ENCODE measurements at places on chromosomes 7 and 10.

- DNase-seq = no peak
Observed at GRCh38 chr7:81081616-81082015, 162.8 kb upstream of the SEMA3C start.

DNA sequence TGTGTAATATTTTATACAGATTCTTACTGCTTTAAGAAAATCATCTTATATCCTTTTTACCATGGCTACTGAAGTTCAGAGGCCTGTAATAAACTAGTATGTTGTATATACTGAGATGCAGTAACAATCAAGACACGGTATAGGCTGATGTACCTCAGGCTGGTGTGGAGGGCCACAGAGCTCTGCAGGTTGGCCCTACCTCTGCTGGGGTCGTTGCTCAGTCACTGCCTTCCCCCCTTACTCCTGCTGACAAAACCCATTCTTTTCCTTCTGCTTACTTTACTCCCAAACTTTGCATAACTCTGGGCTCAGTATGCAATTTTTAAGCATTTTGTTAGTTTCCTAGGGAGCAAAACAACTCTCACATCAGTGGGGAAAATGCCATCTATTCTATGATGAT lies 200.1 kb upstream of the FOXP2 start:
- DNase-seq = no peak

DNA sequence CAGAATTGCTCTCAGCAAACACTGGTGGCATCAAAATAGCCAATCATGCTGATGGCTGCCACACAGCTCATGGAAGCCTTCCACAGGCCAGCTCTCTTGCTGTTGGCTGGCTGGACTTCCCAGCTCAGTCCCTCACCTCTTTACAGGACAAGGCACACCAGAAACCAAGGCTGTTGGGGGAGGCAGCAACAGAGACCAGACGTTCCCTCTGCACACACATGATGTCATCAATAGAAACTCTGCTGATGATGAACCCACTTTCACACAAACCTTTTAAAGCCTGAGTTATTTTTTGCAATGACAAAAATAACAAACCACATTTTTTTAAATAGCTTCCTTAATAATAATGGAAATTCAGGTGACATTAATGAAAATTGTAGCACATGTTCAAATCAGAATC lies 300.9 kb upstream of the C7orf33 start:
- no peak for DNase-seq

- DNase-seq = no peak
Observed at GRCh38 chr10:49151025-49151445, 17.2 kb upstream of the FAM170B start.

DNA sequence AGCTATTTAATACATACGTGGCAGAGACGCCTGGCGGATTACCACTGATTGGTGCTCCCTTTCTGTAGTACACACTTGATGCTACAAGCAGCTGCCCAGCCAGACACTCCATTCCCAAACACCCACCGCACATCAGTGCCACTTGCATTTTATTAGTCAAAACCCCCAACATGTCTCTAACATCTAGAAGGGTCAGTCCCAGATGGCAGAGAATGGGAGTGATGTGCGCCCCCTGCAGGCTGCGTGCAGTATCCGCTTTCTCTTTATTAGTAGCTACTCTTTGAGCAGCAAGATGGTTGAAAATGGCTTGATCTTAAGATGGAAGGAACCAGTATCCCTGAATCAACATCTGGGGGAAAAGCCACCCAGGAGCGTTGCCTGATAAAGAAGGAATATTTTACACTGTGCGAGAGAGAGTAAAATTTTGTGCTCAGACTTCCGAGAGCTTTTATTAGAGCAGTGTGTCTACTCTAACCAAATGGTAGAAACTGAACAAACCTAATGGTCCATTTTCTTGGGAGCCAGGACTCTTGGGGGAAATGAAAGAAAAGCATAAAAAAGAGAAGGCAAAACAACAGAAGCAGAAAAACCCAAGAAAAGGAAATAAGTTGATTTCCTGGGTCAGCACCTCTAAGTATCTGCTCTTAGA lies 78.3 kb downstream of the ST8SIA6 start:
- DNase-seq = peak; percentile 19

DNA sequence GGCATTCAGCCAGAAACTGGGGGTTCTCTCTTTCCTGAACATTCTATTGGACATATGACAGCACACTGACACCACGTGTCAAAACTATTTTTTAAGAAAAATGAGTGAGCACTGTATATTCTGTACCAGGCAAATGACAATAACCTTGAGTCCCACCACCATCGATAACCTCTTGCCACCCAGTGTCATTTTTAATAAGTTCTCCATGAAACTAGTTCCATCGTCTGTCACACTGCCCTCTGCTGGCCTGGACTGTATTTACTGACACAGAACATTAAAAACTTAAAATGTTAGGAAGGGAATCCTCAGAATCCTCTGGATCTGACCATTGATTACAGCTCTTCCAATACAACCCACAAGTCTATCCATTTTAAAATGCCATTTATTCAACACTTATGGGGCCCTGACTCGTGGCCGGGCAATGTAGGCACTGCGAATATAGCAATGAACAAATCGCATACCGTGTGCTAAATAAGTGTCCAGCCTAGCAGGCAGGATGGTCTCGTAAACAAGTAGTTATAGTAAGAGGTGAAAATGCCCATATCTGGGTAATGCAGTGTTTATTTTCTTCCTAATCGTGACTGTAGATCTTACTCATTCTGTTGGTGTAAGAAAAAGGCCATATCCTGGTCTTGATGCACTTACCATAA lies 35.9 kb upstream of the CACNB2 start:
- peak; percentile 37 for DNase-seq

- no peak for DNase-seq
Observed at GRCh38 chr10:91628383-91628782, 4.5 kb downstream of the PPP1R3C start.

DNA sequence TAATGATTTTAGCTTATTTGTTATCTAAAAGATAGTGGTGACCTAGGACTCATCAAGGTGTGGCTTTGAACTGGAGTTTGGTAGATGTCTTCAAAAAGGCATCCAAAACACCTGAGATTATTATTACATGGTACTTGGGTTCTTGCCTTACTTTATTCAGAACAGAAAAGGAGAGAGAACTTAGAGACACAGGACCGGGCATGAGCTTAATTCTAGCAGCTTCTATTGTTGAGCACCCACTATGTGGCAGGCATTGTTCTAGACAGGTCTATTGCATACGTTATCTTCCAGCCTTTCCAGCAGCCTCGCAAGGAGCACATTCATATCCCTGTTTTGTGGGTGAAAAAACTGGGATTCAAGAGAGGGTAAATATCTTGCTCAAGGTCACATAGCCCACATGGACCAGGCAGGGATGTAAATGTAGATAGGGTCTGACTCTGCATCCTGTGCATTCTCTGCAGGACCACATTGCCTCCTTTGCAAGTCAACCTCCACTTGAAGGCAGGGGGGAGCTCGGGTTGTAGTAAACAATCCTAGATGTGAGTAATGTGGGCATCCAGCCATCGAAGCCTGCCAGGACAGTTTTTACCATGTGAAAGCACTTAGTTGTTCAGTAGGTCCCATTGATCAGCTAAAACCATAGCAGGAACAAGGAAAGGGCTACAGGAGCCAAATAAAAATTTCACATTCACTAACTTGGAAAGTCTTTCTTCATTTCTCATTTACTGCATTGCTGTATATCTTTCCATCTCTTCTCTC lies 551.4 kb downstream of the LRMDA start:
- DNase-seq = no peak

GRCh38 chr7:154841731-154842331 lies 161.1 kb downstream of the PAXIP1 start:
- DNase-seq = no peak

- DNase-seq = no peak
Observed at GRCh38 chr10:69884686-69885085, 83.0 kb downstream of the COL13A1 start.

DNA sequence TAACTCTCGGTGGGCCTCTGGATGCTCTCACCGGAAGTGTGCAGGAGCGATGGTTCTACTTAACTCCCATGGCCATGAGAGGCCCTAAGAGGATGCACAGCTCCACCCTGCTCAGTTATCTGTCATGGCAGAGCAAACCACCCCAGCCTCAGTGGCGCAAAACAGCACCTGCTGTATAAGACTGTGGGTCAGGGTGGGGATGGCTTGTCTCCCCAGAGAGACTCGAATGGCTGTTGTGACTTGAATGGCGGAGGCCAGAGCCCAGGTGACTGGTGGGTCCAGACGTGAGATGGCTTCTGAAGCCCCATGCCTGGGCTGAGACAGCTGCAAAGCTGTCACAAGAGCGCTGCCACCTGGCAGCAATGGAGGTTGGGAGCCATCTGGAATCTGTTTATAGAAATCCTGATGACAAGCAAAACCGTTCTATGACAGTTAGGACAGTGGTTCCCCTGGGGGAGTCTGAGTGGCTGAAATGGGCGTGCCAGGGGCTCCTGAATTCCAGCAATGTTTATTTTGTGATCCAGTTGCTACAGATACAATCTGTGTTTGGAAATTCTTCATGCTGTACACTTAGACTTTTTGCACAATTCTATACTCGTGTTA lies 490.5 kb downstream of the TCERG1L start:
- DNase-seq = no peak

GRCh38 chr7:105782391-105783042 lies 93.9 kb downstream of the ATXN7L1 start:
- peak; percentile 28 for DNase-seq

DNA sequence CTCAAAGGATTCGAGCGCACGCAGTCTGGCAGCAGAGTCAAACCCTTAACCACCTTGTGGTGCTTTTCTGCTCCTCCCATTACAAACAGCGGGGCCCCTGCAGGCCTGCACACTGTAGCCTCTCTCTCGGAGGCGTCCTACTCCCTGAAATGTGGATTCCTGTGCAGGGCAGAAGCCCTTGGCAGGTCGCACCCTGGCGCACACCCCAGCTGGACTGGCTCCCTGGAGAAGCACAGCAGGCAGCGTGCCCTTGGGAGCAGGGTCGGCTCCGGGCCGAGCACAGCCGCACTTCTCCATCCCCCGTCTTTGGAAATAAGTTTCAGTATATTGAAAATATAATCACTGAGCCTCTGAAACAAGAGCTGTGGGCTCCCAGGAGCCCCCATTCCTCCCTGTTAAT lies 144.1 kb downstream of the C10orf105 start:
- DNase-seq = no peak

DNA sequence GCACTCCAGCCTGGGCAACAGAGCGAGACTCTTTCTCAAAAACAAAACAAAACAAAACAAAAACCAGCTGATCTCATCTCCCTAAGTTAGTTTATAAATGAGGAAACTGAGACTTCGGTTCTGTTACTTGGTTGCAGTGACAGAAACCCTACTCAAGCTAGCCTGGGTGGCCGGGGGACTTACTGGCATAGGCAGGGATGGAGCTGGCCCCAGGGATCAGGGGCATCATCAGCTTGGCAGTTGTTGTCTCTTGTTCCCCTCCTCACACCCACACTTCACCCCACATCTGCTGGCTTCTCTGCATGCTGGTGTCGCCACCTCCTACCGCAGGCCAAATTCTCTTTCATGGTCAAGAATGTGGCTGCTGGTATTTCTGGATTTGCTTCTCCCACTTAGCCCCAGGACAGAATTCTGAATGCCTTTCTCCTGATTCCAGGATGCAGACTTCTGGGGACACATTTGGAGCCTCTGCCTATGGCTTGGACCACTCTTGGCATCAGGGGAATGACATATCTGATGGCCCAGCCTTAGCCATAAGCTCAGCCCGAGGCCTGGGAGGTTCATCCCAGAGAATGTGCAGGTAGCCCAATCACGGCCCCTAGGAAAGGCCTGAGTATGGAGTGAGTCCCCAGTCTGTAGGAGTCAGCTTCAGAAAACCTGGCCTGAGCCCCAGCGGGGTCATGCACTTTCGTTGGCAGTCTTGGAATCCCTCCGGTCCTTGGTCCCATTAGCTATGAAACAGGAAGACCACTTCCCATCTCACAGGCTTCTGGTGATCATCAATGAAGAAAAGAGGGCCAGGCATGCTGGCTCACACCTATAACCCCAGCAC lies 41.6 kb upstream of the CTBP2 start:
- DNase-seq = no peak

DNA sequence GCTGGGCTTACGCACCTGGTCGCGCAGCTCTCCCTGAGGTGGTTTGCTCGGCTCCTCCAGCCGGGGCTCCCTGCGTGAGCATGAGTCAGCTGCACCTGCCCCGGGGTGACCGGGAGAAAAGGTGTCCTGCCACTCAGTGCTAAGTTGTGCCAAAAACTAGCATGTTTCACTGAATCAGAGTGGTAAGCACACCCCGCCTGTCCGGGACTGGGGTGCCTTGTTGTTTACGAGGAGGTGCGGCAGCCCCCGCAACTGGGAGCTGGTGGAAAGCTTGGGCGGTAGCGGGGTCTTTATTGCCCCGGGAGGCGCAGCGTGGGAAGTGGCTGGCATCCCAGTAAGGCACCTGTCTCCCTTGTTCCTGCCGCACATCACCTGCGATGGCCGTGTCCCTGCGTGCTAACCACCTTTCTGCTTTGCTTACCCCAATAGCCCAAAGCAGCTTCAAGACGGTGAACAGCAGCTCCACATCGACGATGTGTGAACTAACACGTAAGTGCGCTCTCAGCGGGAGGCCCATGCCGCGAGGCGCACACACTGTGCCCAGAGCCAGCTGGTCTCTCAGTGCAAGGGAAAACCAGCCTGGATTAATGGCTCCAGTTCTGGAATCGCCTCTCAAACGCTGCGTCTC lies 506.6 kb upstream of the FOXK1 start:
- DNase-seq = no peak

DNA sequence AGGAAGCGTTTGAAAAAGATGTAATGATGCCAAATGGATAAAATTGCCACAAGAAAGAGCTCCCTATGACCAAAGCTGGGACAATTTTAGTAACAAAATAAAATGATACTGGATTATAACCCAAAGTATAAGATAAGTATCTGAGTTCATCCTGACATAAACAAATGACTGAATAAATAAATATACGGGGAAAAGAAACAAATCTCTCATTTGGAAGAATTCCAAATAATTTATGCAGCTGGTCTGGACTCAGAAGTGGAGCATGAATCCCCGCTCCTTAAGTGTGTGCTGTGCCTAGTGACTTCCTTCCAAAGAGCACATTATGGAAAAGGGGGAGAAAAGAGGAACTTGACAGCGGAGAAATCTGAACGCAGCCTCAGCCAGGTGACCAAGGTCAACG lies 186.2 kb downstream of the RAMP3 start:
- no peak for DNase-seq

DNA sequence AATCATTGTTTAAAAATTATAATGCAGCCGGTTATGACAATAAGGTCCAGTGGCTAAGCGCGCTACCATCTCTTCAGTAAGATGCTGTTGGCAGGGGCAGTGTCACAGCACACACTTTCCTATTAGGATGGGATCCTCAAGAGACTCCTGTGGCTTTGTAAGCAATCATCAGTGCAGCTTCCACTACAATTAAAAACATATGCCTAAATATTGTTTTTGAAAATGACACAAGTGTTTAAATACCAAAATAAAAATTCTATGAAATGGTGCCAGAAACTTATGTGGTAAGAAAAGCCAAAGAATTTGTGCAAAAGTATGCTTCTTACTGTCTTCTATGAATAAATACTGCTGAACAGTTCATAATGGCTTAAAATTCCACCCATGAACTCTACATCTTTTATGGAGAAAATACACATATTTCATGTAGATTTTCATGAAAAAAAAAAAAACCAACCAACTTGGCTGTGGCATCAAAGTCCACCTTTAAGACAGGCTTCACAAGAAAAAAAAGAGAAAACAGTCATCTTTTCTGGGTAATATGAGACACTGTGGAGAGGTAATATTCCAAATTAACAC lies 132.8 kb downstream of the SEMA3C start:
- no peak for DNase-seq

- DNase-seq = no peak
Observed at GRCh38 chr10:118805146-118805545, 50.4 kb upstream of the CACUL1 start.

Data from activated CD4-positive, alpha-beta T cell treated with anti-CD3 and anti-CD28 coated beads for 24 hours (primary cell).